NCI-H2171 treated with DMSO at 0.1 percent for 48 hours (cell line): ENCODE measurements at places on chromosomes 5 and 9.

DNA sequence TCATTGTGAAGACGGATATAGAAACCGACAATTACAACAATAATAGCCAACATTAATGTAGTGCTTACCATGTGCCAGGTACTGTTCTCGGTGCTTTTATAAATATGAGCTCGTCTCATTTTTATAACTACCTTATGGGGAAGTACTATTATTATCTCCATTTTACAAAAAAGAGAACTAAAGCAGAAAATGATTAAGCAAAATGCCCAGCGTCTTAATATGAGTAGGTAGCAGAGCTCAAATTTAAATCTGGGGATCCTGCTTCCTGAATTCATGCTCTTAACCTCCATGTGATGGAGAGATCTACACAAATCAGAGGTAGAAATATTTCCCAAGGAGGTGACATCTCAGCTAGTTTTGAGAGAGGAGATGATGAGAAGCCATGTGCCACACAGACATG is 256.9 kb downstream of the TRIM32 start:
- DNase-seq, result no peak

DNA sequence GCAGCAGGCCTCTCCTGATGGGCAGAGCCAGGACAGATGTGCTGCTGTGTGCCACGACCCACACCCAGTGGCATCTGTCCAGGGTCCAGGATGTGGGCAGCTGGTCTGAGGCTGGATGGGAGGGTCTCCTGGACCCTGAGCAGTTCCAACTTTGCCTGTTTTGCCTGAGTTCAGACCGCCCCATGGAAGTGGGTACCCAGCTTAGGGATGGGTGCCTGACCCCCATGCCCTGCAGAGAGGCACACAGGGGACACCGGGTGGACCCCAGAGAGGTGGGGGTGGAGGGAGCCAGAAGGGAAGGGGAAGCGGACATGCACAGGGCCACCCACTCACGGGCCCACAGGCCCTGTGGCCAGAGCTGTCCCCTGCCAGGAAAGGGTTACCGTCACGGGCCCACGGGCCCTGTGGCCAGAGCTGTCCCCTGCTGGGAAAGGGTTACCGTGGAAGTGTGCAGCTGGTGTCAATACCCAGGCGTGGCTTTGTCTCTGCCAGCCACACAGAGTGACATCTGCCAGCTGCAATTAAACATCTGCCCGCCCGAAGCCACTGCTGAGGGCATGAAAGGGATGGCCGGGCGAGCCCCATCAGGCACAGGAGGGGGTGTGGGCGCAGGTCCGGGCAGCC is 50.0 kb downstream of the NACC2 start:
- DNase-seq, result peak; percentile 59

GRCh38 chr9:621201-621855 is 220.2 kb upstream of the DMRT1 start:
- no peak for DNase-seq

- peak; percentile 15 for DNase-seq
These were observed 218.6 kb downstream of the MAN2A1 start for GRCh38 chr5:109908366-109908765.

DNA sequence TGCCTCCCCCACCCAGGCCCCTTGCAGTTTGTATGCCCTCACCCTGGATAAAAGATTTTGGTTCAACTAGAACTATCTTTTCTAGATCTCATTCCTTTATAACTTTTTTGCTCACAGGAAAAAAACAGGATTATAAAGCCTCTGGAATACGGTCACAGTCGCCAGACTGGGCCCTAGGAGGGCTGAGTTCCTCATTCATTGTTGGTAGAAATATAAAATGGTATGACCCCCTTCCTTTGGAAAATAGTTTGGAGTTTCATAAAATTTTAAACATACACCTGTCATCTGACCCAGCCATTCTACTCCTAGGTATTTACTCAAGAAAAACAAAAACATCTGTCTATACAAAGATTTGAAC is 82.1 kb downstream of the HSD17B3 start:
- peak; percentile 62 for DNase-seq

GRCh38 chr5:58040044-58040443 is 419.8 kb downstream of the PLK2 start:
- no peak for DNase-seq

DNA sequence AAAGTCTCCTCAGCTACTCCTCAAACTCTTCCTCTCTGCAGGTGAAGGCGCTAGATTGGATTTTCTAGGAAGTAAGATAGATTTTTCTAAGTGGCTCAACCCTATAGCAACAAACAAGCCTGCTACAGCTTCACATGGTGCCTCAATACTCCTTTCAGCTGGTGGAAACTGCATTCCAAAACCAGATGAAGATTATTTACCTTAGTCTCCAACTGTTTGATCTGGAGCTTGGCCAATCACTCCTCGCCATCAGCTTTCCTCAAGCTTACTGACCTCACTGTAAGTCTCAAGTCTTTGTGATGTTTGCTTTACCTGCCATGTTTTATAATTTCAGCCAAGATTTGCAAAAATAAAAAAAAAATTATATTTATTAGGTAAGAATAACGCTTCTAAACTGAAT is 622.4 kb downstream of the CHSY3 start:
- no peak for DNase-seq

DNA sequence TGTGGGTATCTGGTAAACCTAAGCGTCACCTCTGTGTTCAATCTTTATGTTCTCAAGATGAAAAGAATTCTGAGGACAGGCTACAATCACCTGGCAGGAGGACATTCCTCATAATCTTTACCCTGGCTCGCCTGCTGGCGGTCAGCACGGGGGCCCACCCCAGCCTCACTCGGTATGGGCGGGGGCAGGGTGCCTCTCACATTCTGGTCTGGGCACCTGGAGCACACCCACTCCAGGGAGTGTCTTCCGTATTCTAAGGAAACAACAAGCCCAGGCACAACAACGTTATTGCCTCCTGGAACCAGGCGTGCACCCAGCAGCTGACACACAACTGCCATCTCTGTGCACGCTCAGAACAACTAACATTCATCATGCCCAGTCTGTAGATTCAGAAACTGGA is 179.8 kb downstream of the ROR2 start:
- DNase-seq, result no peak

DNA sequence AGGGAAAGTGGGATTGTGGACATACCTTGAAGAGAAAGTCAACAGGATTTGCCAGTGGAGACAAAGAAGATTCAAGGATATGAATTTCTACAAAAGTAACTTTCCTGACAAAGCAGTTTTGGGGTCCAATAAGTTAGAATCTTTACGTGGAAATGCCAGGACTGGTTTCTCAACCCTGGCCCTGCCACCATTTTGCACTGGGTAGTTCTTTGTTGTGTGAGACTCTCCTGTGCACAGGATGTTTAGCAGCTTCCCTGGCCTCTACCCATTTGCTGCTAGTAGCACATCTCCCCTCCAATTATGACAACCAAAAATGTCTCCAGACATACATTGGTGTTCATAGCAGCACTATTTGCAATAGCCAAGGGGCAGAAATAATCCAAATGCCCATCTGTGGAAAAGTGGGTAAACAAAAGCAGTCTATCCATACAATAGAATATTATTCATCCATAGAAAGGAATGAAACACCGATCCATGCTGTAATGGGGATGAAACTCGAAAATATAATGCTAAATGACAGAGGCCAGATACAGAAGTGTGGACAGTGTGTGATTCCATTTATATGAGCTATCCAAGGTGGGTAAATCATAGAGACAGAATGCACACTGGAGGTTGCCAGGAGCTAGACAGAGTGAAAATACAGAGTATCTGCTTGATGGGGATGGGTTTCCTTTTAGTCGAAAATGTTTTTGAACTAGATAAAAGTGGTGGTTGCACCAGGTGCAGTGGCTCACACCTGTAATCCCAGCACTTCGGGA is 91.4 kb downstream of the NSUN2 start:
- no peak for DNase-seq

DNA sequence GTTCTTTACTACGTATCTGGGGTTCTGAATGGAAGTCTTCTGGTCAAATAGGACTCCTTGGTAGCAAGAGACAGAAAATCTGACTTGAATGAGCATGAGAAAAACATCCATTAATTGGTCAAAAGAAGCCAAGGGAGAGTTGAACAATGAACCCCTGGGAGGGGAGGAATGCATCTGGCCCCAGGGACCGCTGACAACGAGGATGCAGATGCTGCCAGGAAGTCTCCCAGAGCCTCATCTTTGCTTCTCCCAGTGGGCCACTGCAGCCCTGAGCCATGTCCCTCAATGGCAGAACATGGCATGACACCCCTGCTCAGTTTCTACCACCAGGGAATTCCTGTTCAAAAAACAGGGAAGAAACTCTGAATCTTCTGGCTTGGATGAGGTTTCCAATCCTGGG is 50.5 kb upstream of the ICE1 start:
- no peak for DNase-seq

DNA sequence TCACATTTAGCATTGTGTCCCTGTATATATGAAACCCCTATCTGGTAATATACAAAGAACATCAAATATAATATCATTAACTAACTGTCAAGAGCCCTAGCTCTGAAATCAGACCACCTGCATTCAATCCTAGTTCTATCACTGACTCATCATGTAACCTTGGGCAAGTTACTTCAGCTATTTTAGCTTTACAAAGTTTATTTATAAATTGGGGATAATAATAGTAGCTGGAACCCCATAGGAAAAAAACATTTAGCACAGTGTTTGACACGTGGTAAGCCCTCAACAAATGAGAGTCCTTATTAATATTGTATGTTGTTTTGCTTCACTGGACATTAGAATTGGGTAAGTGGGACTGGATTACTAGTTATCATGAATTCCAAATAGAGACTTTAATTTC is 157.5 kb downstream of the EBF1 start:
- no peak for DNase-seq

DNA sequence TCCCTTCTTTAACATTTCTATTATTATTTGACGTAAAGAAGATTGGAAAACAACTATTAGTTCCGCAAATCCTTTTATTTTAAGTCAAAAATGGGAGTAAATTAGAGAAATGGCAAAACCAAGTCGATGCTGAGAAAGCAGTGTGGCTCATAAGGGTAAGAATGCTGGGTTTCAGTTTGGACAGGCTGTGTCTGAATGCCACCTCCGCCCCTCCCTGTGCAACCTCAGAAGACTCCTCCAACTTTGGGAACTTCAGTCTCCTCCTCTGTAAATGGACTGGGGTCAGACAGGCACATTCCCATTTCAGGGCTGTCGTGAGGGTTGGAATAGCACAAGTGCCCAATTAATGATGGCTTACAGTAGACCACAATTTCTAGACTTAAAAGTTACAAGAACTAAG is 154.0 kb downstream of the GABBR2 start:
- DNase-seq, result no peak

DNA sequence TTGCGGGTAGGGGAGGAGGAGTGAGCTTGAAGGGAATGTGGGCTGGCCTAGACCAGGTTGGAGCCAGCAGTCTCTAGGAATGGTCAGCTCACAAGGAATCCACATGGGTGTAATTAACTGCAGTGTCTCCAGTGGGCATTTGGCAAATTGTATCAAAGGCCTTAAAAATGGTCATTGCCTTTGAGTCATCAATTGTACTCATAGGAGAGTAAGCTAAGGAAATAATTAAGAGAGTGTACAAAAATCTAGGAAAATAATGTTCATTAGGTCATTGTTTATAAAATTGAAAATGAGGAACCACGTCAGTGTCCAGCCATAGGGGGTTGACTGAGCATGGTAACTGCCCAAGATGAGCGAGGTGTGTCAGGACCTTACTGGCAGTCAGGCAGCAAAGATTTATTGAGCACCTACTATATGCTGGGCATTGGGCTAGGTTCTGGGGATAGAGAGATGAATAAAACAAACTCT is 29.8 kb upstream of the RPL26L1 start:
- no peak for DNase-seq

GRCh38 chr5:137575847-137576246 is 76.7 kb upstream of the SPOCK1 start:
- peak; percentile 14 for DNase-seq

GRCh38 chr9:112081918-112082729 is 93.0 kb downstream of the SUSD1 start:
- DNase-seq, result no peak

DNA sequence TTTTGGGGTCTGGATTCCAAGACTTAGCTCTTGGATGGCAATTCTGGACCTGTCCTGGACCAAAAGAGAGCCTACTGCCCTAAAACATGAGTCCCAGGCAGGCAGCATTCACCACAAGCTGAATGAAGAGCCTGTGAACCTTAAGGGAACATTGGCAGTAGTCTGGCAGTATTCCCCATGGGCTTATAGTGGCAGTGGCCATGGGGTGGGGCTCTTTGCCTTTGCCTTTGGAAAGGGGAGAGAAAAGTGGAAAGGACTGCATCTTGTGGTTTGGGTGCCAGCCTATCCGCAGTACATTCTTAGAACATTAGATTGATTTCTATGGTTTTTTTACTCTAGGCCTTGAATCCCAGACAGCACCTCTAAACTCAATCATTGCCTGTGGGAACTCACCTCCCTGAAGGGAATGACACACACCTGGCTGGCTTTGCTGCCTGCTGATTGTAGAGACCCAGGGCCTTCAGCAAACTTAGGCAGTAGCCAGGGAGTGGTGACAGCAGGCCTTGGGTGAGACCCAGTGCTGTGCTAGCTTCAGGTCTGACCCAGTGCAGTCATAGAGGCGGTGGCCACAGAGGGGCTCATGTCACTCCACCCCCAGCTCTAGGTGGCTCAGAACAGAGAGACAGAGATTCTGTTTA is 216.3 kb downstream of the CETN3 start:
- DNase-seq, result no peak

DNA sequence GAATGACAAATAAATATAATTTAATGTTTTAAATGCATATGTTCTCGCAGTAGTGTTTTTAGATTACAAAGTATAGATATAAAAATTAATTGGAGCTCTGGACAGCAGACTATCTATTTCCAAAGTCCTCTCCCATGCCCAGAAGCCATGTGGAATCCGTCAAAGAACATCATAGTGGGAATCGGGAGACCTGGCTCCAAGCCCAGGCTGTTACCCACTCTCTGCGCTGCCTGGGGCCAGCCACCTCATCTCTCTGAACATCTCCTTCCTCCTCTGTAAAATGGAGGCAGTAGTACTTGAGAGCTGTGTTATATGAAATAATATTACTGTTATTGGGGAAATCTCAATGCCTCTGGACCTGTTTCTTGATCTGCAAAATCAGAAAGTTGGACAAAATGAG is 58.1 kb upstream of the SLC30A5 start:
- DNase-seq, result no peak

DNA sequence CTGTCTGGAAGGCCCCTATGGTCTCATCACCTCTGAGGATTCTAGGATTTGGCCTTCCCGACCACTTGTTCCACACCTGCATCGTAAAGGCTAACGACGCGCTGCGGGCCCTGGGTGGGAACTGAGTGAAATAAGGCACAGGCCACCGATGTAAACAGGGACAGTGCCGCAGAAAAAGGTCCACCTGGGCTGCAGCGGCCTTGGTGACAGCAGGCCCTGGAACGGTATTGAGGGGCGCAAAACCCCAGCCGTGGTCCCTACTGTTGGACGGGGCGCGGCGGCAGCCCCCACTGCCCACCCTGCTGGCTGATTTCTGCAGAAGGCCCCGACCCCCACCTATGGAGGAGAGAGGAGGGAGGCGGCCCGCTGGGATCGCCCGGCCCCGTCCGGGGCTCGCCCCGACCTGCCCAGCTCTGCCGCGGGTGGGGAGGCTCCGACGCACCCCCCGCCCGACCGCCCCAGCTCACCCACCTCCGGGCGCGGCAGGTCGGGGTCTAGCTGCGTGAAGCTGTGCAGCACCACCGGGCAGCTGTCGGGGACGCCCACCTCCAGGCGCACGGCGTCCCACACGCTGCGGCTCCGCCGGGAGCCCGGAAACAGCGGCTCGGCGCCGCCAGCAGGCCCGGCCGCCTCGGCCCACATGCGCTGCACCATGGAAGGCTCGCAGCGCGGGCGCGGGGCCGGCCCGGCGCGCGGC is 391 bp downstream of the RALGDS start:
- DNase-seq, result peak; percentile 86
